ENCODE measurements at places on chromosomes 4 and X.

GRCh38 chr4:176794151-176794550 lies 1.4 kb upstream of the VEGFC start:
- no peak for DNase-seq
- H3K36me3 ChIP-seq: no peaks in the 10 kb centered on the region
- H3K27me3 ChIP-seq: no peaks in the 10 kb centered on the region

DNA sequence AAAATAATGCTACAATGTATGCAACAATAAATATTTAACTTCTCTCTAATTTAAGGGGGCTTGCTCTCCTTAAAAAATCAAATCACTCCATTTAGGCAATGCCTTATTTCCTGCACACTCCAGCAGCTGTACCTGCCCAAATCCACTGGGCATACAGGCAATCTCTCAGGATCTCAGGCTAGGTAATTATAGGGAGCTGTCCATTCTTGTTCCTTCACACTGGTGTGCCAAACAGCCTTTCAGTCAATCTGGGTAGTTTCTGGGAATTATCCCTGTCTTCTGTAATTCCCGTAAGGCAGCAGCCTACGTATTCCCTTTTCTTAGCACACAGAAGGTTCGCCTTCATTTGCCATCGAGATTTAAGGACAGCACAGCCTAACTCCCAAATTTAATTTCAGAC lies 922.6 kb upstream of the SLIT2 start:
- H3K4me3 ChIP-seq: no peak overlapping the region
- H3K27me3 ChIP-seq: no peaks in the 10 kb centered on the region
- H3K4me1 ChIP-seq: no peaks in the 10 kb centered on the region

- H3K4me3 ChIP-seq: peak overlapping the region; percentile 25
- no peak for DNase-seq
- H3K27ac ChIP-seq: no peak overlapping the region
- H3K36me3 ChIP-seq: no peaks in the 10 kb centered on the region
- H3K27me3 ChIP-seq: no peaks in the 10 kb centered on the region
- peaks cover 13% of the 10 kb centered on the region for H3K4me1 ChIP-seq
Measured at GRCh38 chrX:153642051-153642654, 4.8 kb upstream of the DUSP9 start.

DNA sequence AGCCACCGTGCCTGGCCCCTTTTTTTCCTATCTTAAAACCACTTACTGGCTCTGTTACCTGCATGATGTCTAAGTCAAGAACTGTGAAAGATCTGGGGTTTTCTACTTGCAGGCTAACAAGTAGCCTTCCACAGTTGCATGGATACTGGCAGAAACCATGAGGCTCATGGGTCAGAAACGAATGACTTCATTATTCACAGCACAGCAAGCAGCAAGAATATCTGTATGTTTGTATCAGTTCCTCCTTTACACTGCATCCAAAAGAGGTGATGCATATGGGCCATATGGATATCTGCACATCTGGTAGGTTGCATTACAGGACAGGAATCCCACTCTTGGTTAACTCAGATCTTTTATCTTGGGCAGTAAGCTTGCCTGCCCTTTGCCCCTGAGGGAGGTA lies 154.9 kb upstream of the NUDT6 start:
- H3K27ac ChIP-seq: no peak overlapping the region
- H3K4me1 ChIP-seq: no peaks in the 10 kb centered on the region
- no peak for DNase-seq
- H3K36me3 ChIP-seq: no peaks in the 10 kb centered on the region
- no peak overlapping the region for H3K4me3 ChIP-seq

GRCh38 chr4:145276050-145276449 lies 95.7 kb upstream of the OTUD4 start:
- no peak overlapping the region for H3K4me3 ChIP-seq
- DNase-seq: no peak
- H3K27ac ChIP-seq: no peak overlapping the region
- peaks cover 16% of the 10 kb centered on the region for H3K4me1 ChIP-seq

- H3K36me3 ChIP-seq: no peaks in the 10 kb centered on the region
- H3K4me1 ChIP-seq: no peaks in the 10 kb centered on the region
- no peak overlapping the region for H3K27ac ChIP-seq
- no peaks in the 10 kb centered on the region for H3K27me3 ChIP-seq
Measured at GRCh38 chr4:6258741-6259140, 10.9 kb upstream of the WFS1 start.

GRCh38 chr4:128810331-128810870 lies 901 bp downstream of the JADE1 start:
- no peaks in the 10 kb centered on the region for H3K36me3 ChIP-seq
- H3K4me3 ChIP-seq: peak overlapping the region; percentile 74
- H3K27me3 ChIP-seq: no peaks in the 10 kb centered on the region
- DNase-seq: no peak
- peak overlapping the region; percentile 99 for H3K27ac ChIP-seq
- peaks cover 6% of the 10 kb centered on the region for H3K4me1 ChIP-seq

DNA sequence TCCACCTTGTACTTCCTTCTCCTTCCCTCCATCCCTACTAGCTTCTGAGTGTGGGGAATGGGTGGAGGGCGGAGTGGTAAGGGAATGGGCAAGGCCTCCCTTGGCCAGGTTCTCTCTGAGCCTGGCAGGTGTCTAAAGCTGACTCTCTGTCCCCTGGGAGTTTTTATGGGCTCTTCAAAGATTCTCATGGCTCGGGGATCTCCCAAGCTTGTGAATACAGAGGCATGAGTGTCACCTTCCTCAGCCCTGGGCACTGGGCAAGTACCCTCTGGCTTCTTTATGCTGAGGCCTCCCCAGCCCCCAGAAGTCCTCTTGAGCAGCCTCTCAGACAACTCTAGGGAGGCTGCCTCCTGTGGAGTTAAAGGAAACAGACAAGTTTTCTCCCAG lies 32.5 kb upstream of the DDX3X start:
- no peaks in the 10 kb centered on the region for H3K36me3 ChIP-seq
- peaks cover 16% of the 10 kb centered on the region for H3K4me1 ChIP-seq
- no peak for DNase-seq

DNA sequence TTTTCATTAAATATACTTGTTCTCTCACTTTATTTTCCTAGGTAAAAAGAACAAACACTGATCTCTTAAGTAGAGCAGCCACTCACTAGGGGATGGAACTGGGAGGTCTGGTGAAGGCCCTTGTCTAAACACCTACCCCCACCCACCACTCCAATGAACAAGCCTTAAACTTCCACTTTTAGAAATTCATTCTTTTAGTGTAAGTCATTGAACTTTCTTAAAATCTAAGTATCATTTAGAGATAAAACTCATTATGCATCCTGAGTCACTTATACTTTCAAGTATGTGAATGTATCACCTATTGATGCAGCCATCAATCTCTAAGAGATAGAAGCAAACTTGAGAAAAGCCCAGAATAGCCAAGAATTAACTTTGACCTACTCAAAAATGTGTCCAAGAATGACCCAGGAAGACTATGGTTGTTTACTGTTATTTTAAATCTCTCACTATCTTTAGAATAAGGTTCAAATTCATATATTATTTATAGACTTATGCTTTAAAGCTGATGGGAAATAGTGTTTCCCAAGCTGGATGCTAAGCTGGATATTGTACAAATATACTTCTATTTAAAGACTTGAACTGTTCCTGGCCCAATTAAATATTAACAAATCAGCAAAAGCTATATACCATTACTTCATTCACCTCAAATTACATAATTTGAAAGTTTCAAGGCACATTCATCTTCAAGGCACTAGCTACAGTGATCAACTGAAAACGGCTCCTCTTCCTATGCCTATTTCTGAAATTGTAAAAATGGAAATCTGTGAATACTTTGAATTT lies 49.5 kb downstream of the CAMK2D start:
- H3K36me3 ChIP-seq: no peaks in the 10 kb centered on the region
- H3K4me3 ChIP-seq: no peak overlapping the region
- no peak overlapping the region for H3K27ac ChIP-seq
- H3K27me3 ChIP-seq: no peaks in the 10 kb centered on the region

DNA sequence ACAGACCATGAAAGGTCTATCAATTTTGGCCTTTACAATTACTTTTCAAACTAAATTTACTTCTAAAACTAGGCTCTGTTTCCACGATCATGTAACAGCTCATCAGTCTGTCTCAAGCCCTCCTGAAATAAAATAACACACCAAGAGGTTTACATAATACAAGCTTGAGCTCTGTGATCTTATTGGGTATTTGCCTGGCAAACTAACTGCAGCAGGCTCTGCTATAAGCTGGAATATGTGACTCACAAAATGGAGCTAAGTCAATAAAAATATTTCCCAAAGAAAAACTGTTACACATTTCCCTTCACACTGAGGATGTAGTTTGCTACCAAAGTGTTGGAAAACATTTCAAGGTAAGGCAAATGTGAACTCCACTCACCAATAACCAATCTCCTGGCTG lies 94.7 kb upstream of the GPM6B start:
- H3K27ac ChIP-seq: no peak overlapping the region
- H3K36me3 ChIP-seq: no peaks in the 10 kb centered on the region
- H3K4me1 ChIP-seq: no peaks in the 10 kb centered on the region
- no peak overlapping the region for H3K4me3 ChIP-seq

DNA sequence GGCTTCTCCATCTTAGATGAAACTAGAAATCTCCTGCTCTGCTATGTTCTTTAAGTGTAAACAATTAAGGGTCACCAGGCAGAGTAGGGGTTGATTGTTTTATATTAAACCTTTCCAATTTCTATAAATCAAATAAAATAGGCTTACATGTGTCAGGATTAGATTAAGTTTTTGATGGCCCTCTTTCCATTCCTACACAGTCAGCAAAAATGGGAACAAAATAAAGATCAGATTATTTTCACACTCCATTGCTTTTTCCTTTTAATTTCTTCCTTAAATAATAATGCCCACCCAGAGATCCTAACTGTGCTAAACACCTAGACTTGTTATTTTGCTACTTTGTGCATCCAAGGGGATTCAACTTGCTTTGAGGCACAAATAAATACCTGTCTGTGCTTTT lies 381.4 kb upstream of the MAGEB16 start:
- H3K27me3 ChIP-seq: no peaks in the 10 kb centered on the region
- no peak overlapping the region for H3K27ac ChIP-seq
- H3K4me3 ChIP-seq: no peak overlapping the region
- no peaks in the 10 kb centered on the region for H3K36me3 ChIP-seq

GRCh38 chrX:26574234-26574633 lies 358.3 kb downstream of the MAGEB5 start:
- H3K4me1 ChIP-seq: no peaks in the 10 kb centered on the region
- H3K36me3 ChIP-seq: no peaks in the 10 kb centered on the region
- H3K27me3 ChIP-seq: no peaks in the 10 kb centered on the region
- no peak overlapping the region for H3K4me3 ChIP-seq
- DNase-seq: no peak

- no peak overlapping the region for H3K4me3 ChIP-seq
- no peaks in the 10 kb centered on the region for H3K36me3 ChIP-seq
- no peak overlapping the region for H3K27ac ChIP-seq
Measured at GRCh38 chr4:158155656-158156356, 17.0 kb downstream of the GASK1B start.

- H3K27me3 ChIP-seq: no peaks in the 10 kb centered on the region
- H3K4me1 ChIP-seq: peaks cover 9% of the 10 kb centered on the region
Measured at GRCh38 chr4:74990276-74990875, 57.5 kb downstream of the PARM1 start.

All from esophagus squamous epithelium (tissue), 5 donors.